Sciatic nerve (tissue), 2 donors: ENCODE measurements at places on chromosomes 5 and 9. TPM values are rescaled to one million over a fixed set of nuclear protein-coding genes. Genes with fewer than 3 reads are reported as not detected.
A peak's percentile ranks its signal among the peaks of the same experiment; 100 is the strongest.

Gene SPINK6
- total RNA-seq, result not detected

Gene NUTM2G
- not detected for total RNA-seq

Gene RASA1
- 33.4 TPM for total RNA-seq

Gene AQP3
- 23.7 TPM for total RNA-seq

Gene SPAAR
- 5.8 TPM for total RNA-seq

Gene ZNF462
- 51.1 TPM for total RNA-seq

Gene SHISAL2B
- total RNA-seq, result not detected

Gene PFN3
- total RNA-seq, result not detected

Gene RAB14
- total RNA-seq, result 67.7 TPM

Gene LVRN
- total RNA-seq, result 5.6 TPM

Gene TICAM2
- total RNA-seq, result 5.9 TPM

Gene KCNV2
- total RNA-seq, result not detected

Gene INSL4
- not detected for total RNA-seq

Gene GRIA1
- total RNA-seq, result 1.4 TPM

Gene PPP1R26
- total RNA-seq, result 13.9 TPM

Gene OR1J2
- not detected for total RNA-seq

Gene ITK
- 4.8 TPM for total RNA-seq

Gene MEIKIN
- not detected for total RNA-seq

Gene GRIN1
- not detected for total RNA-seq

Gene FBP2
- total RNA-seq, result not detected

- no peak for DNase-seq
Measured at GRCh38 chr5:131943916-131944315, 1.5 kb downstream of the MEIKIN start.

DNA sequence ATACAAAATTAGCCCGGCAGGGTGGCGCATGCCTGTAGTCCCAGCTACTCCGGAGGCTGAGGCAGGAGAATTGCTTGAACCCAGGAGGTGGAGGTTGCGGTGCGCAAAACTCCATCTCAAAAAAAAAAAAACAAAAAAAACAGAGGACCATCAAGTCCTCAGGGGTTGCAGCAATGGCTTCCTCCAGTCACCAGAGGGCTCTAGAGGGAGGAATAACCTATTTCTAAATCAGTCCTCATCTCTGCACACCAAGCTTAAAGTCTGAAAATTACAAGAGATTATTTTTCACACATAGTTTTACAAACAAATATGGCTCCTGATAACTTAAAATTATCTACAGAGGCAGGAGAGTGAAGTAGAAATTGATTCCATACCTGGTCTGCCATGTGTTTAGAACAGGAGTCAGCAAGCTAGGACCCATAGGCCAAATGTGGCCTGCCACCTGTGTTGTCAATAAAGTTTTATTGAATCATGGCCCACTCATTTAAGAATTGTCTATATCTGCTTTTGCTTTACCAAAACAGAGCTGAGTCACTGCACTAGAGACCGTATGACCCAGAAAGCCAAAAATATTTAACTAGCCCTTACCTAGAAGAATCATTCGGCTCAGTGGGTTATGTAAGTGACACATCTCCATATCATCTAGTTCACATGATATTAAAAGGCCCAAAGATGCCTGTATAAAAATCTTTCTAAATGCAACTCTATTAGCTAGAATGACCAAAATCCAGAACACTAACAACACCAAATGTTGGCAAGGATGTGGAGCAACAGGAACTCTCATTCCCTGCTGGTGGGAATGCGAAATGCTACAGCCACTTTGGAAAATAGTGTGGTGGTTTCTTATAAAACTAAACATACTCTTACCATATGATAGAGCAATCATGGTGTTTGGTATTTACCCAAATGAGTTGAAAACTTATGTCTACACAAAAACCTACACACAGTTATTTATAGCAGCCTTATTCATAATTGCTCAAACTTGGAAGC lies 207.7 kb downstream of the FRMD3 start:
- no peak for DNase-seq

- DNase-seq, result peak; percentile 91
Measured at GRCh38 chr9:133792721-133793470, 54.7 kb upstream of the SARDH start.

GRCh38 chr9:110142868-110143481 lies 65.0 kb downstream of the C9orf152 start:
- DNase-seq, result no peak

GRCh38 chr9:79559495-79560181 lies 12.1 kb upstream of the TLE4 start:
- no peak for DNase-seq

- no peak for DNase-seq
Measured at GRCh38 chr5:54775645-54776044, 209.7 kb downstream of the ESM1 start.

- no peak for DNase-seq
Measured at GRCh38 chr5:10747678-10748622, 13.1 kb downstream of the DAP start.

DNA sequence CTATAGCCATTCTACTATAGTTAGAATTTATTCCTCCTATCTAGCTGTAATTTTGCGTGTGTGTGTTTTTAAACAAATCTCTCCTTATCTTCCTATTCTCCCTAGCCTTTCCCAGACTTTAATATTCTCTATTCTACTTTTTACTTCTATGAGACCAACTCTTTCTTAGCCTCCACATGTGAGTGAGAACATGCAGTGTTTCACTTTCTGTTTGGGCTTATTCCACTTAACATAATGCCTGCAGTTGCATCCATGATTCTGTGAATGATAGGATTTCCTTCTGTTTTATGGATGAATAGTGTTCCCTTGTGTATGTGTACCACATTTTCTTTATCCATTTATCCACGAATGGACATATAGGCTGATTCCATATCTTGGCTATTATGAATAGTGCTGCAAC lies 192.3 kb upstream of the TLX3 start:
- no peak for DNase-seq

DNA sequence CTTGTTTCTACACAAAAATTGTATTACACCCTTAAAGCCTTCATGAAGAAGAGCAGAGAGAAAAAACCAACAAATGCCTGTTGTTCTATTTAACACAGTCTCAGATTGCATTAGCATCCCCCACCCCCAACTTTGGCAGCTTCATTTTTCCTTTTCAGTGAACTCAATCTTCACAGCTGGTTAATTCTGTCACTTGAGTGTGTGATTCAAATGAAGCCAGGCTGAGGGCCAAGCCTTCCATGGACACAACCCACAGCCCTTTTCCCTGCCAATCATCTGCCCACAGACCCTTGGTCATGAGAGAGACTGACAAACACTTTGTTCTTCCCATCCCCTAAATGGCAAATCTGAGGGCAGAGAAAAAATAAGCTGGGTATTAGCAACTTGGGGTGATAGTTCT lies 217.5 kb upstream of the NMUR2 start:
- DNase-seq, result no peak

GRCh38 chr5:119383008-119383407 lies 27.2 kb downstream of the TNFAIP8 start:
- DNase-seq, result no peak

DNA sequence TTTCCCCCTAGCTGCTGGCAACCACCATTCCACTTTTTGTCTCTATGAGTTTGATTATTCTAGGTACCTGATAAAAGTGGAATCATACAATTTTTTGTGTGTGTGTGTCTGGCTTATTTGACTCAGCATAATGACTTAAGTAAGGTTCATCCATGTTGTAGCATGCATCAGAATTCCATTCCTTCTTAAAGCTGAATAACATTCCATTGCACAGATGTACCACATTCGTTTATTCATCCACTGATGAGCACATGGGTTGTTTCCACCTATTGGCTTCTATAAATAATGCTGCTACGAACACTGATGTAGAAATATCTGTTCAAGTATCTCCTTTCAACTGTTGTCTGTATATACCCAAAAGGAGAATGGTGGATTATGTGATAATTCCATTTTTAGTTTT lies 33.7 kb downstream of the AP3B1 start:
- DNase-seq, result no peak

GRCh38 chr9:119302988-119303698 lies 66.1 kb downstream of the BRINP1 start:
- DNase-seq, result no peak

- no peak for DNase-seq
Measured at GRCh38 chr9:115442054-115442453, 324.1 kb upstream of the TNC start.

DNA sequence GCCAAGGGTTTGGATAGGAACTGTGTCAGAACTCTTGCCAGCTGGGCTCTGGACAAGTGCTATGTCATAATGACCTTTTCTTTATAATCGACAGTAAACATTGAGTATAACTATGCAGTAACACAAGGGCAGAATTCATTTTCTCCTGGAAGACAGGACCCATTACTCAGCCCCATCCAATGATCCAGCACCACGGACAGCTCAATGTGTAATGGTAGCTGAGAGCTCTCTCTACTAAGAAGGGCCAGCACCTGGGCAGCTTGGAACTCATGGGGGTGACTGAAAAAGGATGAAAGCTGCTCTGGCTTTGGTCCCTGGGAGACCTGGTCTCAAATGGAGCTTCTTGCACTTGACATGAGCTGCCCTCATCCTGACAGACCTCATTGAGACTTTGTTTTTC lies 347.8 kb downstream of the TRIM32 start:
- no peak for DNase-seq

DNA sequence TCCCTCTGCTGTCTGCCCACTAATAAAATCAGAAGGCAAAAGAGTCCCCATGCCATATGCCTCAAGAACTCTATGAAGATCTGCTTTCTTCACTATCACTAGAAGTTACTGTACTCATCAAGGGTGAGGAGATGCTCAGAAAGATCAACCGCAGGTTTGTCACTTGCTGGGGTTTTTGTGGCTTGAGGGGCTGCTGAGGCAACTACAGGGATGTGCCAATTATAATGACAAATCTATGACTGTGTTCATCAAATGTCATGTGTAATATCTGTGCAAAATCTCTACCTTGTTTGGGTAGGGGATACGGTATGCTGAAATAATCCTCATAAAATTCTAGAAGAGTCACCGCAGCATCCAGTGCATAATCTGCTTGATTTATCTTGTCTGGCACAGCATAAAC lies 13.0 kb downstream of the ERAP1 start:
- DNase-seq, result no peak

- DNase-seq, result no peak
Measured at GRCh38 chr5:173714551-173715428, 98.3 kb upstream of the BOD1 start.

DNA sequence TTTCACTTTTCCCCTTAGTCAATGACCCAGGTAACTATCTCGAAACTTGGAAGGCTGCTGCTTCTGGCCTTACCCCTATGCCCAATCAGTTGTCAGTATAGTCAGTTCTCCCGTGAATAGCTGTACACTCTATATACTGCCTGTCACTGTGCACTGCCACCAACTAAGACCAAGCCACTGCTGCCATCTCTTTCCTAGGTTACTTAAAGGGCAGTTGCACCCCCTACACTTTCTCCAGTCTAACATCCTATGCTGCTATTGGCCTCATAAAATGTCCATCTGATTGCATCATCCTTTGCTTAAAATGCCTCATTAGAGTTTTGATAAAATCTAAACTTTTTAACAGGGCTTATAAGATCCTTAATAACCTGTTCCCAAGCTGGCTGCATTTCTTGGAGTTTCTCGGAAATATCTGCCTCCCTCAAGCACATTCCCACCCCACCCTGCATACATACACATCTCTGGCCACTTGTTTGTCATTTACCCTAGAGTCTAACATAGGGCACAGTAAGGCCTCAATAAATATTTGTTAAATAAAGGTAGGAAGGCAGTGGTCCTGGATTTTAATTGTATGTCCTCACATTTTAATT lies 32.8 kb upstream of the TNFAIP8 start:
- DNase-seq, result no peak

DNA sequence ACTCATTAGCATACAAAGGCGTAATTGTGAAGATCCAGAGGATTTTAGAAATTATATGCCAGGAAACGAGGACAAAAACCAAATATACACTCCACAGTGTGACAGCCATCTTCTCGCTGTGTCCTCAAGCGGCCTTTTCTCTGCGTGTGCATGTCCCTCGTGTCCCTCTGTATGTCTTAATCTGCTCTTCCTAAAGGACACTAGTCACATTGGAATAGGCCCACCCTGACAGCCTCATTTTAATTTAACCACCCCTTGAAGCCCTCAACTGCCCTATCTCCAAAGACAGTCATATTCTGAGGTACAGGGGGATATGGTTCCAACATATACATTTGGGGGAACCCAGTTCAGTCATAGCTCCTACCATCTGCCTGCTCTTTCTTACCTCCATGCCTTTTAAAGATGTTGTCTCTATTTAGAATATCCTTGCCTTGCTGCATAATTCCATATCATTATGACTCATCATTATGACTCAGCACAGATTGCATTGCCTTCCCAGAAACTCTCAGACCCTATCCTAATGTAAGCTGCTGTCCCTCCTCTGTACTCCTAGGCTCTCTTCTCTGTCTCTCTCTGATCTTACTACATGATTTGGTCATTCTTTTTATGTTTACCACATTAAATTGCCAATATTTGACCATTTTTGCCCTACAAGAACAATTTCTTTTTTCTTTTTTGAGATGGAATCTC lies 210.9 kb downstream of the AOPEP start:
- no peak for DNase-seq

DNA sequence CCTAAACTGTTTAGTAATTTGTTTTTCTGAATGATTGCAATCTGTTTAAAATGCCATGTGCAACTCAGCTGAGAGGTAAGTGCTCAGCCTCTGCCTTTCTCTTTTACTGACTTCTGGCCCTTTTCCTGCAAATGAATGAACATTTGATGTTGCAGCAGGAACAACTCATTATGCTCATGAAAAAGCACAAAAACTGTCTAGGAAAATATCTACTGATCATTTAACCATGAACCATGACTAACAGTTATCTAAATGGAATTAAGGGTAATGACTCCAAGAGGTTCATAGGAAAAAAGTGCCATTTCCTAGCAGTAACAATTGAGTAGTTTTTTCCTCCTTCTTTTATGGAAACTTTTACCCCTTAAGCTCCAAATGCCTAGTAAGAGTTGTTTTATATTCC lies 70.6 kb upstream of the ANKH start:
- DNase-seq, result no peak

GRCh38 chr5:35089334-35090314 lies 41.9 kb upstream of the AGXT2 start:
- peak; percentile 77 for DNase-seq

DNA sequence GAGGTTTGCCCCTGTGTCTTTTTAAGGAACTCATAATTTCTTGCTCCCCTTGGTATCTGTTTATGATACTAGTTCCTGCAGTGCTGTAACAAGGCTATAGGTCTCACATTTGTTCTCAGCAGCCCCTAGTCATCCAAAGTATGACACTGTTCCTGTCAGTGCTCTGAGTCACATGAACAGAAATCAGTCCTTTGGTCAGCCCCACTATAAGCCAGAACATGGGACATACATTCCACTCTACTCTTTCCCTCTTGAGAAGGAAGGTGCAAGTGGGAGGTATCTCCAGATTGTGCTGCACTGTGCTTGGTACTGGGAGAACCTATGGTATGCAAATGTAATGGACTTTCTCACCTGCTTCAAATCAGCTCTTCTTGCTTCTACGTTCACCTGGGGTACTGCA lies 87.0 kb downstream of the IARS1 start:
- DNase-seq, result no peak

DNA sequence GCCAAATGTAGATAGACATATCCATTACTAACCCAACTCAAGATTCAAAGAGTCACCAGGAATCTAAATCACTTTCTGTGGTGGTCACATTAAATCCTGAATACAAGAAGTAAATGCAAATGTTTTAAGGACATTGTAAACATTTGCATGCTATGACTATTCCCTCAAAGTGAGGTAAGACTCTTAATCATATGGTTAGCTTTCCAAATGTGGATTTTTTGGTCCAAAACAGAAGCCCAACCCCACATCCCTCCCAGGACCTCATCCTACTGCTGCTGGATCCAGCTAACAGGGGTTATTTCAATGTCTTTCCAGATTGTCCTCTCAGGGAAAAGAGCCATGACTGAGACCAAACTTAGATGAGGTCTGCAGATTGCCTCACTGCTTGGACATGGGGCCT lies 228.1 kb upstream of the PANK3 start:
- no peak for DNase-seq
